ENCODE measurements at places on chromosomes 11 and 22. TPM values are rescaled to one million over a fixed set of nuclear protein-coding genes. Genes with fewer than 3 reads are reported as not detected.

GRCh38 chr11:46519351-46519750, 74.5 kb downstream of the AMBRA1 start:
- no peak overlapping the region for H3K4me3 ChIP-seq
- H3K27ac ChIP-seq: no peak overlapping the region
- peaks cover 3% of the 10 kb centered on the region for H3K4me1 ChIP-seq
- H3K27me3 ChIP-seq: no peaks in the 10 kb centered on the region
- DNase-seq: no peak

- peaks cover 68% of the 10 kb centered on the region for H3K27me3 ChIP-seq
- no peak overlapping the region for H3K27ac ChIP-seq
- H3K36me3 ChIP-seq: no peaks in the 10 kb centered on the region
- H3K4me1 ChIP-seq: no peaks in the 10 kb centered on the region
- H3K4me3 ChIP-seq: no peak overlapping the region
- DNase-seq: no peak
Observed at GRCh38 chr11:121265586-121265985, 27.0 kb upstream of the SC5D start.

GRCh38 chr11:57097149-57097548, 84.6 kb upstream of the LRRC55 start:
- no peaks in the 10 kb centered on the region for H3K4me1 ChIP-seq
- DNase-seq: no peak
- no peaks in the 10 kb centered on the region for H3K36me3 ChIP-seq
- H3K4me3 ChIP-seq: no peak overlapping the region
- H3K27me3 ChIP-seq: no peaks in the 10 kb centered on the region
- H3K27ac ChIP-seq: no peak overlapping the region

- peaks cover 7% of the 10 kb centered on the region for H3K36me3 ChIP-seq
- peak overlapping the region; percentile 56 for H3K4me3 ChIP-seq
- peak overlapping the region; percentile 13 for H3K27ac ChIP-seq
- peaks cover 19% of the 10 kb centered on the region for H3K4me1 ChIP-seq
- H3K27me3 ChIP-seq: peaks cover 57% of the 10 kb centered on the region
Observed at GRCh38 chr11:75430714-75431532, 2.1 kb downstream of the KLHL35 start.

DNA sequence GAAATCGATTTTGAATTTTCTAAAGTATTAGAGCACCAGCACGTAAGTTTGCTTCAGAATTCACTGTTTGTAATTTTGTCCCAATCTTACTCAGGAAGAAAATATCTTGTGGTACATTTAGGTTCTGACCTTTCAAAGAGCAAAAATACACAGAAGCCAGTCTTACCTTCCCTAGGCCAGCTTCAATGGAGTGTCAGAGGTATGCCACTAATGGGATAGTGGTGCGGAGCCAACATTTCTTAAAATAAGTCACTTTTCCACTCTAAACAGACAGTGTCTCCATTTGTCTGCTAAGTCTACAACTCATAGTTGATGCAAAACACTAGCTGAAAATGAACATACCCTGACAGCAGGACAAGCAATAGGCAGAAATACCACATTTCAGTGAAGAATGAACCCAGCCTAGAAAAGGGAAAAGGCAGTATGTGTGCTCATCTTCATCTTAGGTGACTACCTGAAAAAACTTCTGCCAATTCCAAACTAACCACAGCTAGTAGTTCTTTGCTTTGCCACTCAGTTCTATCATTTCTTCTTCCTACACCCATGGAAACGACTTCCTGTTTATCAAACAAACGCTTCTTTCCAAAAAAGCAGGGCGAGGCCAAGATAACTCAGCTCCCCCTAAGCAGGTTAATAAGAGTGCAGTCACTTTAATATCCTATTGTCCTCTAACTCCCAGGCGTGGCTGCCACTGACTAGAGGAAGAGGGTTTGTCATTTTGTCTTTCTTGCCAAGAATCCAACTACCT, 94.0 kb upstream of the APOA1 start:
- no peaks in the 10 kb centered on the region for H3K27me3 ChIP-seq
- peaks cover 22% of the 10 kb centered on the region for H3K36me3 ChIP-seq
- peak overlapping the region; percentile 73 for H3K4me3 ChIP-seq
- DNase-seq: peak; percentile 62
- H3K27ac ChIP-seq: peak overlapping the region; percentile 85
- peaks cover 58% of the 10 kb centered on the region for H3K4me1 ChIP-seq

DNA sequence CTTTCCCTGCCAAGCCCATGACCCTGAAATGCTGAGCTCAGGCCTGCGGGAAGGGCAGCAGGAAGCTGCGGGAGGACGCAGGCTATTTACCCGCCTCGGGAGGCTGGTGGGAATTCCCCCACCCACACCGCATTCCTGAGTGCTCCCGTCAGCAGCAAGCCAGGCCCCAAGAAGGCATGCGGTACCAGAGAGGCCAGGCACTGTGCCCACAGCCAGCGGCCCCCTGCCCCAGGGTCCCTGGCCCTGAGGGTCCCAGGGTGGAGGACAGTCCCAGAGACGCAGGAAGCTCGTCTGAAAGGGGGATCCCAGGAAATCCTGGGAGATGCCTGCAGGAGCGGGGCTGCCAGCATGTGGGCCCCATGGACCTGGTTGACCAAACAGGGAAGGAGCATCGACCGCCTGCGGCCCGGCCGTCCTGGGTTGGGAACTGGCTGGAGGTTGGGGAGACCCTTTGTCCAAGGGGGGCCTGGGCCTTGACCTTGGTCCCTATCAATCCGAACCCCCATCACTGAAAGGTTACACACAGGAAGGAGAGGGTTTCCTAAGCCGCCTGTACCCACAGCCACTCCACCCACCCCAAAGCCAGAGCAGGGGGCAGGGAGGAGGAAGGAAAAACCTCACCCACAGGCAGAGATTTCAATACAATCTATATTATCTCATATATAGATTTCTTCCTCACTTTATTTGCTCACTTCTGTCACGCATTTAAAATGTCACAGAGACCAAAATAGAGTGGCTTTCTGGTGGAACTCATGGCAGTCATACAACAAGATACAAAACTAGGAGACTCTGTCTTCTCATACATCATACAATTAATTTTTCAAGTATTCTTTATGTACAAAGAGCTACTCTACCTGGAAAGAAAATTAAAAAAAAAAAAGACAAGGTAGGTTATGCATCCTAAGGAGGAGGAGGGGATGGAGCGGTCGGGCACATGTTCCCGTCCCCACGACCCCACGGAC, 17.1 kb downstream of the MAFF start:
- H3K4me3 ChIP-seq: no peak overlapping the region
- no peaks in the 10 kb centered on the region for H3K36me3 ChIP-seq
- H3K27me3 ChIP-seq: peaks cover 3% of the 10 kb centered on the region

DNA sequence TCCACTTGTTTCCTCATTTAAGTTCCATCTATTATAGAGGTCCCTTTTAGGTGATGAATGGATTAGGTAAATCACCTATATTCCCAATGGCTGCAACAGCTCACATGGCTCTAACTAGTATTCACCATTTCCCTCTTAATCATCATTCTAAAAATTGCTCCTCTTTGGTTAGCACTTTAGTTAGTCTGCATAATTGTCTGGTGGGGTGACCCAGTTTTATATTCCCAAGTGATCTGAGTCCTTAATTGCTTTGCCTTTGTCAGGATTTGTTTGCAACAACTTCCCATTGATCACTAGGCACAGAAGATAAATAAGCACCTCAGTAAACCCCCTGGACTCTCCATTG, 395.2 kb downstream of the RAB38 start:
- H3K27ac ChIP-seq: no peak overlapping the region
- H3K27me3 ChIP-seq: no peaks in the 10 kb centered on the region
- no peaks in the 10 kb centered on the region for H3K36me3 ChIP-seq
- H3K4me3 ChIP-seq: no peak overlapping the region
- no peaks in the 10 kb centered on the region for H3K4me1 ChIP-seq

DNA sequence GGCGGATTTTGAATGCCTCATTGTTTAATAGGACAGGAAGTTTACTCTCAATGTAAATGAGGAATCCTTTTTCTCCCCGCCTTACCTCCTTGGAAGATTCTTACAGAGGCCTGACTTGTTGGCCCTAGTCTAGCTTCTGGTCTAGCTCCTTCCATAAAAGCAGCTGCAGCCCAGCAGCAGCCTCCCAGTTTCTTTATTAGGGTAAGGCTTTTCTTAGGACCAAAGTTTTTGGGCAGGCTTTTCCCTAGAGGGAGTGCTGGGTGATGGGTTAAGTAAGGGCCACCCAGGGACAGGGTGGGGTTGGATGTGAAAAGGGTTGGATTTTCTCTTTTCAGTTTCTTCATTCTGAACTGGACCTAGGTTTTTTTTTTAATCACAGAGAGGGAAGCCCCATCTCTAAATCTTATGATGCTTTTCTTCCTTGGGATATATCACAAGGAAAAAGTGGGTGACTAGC, 49.7 kb downstream of the LIF start:
- no peaks in the 10 kb centered on the region for H3K27me3 ChIP-seq
- H3K36me3 ChIP-seq: peaks cover 28% of the 10 kb centered on the region
- peak overlapping the region; percentile 73 for H3K27ac ChIP-seq
- no peak for DNase-seq
- H3K4me3 ChIP-seq: no peak overlapping the region
- H3K4me1 ChIP-seq: peaks cover 60% of the 10 kb centered on the region

DNA sequence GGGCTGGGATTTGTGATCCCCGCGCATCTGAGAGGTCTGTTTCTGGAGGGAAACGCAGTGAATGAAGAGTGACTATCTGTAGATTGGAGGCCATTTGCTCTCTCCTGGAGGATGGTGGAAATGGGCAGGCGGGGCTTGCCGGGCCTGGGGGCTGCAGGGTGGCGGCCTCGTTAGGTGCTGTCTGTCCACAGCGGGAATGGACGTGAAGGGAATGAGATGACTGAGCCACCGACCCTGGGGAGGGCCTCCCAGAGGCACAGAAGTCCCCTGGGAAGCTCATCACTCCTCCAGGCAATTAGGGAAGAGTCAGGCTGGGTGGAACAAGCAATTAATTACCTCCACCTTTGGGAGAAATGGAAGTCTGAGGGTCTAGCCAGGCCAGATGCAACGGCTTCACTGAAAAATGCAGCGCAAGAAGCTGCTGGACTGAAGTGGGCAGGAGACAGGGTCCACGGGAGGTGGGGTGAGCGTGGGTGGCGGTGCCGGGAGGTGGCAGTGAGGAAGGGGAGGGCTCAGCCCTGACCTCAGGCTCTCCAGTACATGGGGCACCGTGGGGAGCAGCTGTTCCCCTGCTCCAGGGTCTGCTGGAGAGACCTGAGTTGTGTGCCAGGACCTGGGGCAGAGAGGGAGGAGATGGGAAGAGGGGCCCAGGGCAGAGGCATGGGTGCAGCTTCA, 524.5 kb downstream of the BRD1 start:
- H3K27me3 ChIP-seq: no peaks in the 10 kb centered on the region
- no peaks in the 10 kb centered on the region for H3K4me1 ChIP-seq
- DNase-seq: peak; percentile 25
- no peaks in the 10 kb centered on the region for H3K36me3 ChIP-seq
- no peak overlapping the region for H3K4me3 ChIP-seq

- H3K27ac ChIP-seq: no peak overlapping the region
- no peaks in the 10 kb centered on the region for H3K4me1 ChIP-seq
- H3K27me3 ChIP-seq: no peaks in the 10 kb centered on the region
Observed at GRCh38 chr11:109247071-109247470, 174.9 kb upstream of the C11orf87 start.

DNA sequence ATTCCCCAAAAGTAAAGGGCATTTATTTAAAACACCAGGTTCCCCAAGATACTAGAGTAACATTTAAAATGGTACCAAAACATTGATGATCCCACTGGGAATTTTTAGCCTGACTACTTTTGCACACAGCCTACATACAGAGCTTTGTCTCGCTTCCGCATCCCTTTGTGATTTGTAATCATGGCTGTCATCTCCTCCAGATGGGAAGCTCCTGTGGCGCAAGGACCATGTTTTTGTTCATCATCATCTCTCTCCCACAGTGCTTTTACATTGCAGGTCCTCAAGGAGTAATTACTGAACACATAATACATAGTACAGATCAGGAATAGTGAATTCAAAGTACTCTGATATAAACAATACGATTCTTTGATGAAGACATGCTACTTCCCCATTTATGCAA, 231.2 kb upstream of the MTNR1B start:
- no peaks in the 10 kb centered on the region for H3K27me3 ChIP-seq
- H3K4me1 ChIP-seq: no peaks in the 10 kb centered on the region
- no peak overlapping the region for H3K4me3 ChIP-seq
- H3K36me3 ChIP-seq: no peaks in the 10 kb centered on the region

The HORMAD2 gene
- total RNA-seq: 0.09 TPM

The ADAMTS15 gene
- not detected for total RNA-seq

The OR8G1 gene
- total RNA-seq: not detected

The OR2AG2 gene
- total RNA-seq: not detected

The LGR4 gene
- 0.29 TPM for total RNA-seq

The MMP12 gene
- not detected for total RNA-seq
